ENCODE measurements at places on chromosomes 6 and 20.
A peak's percentile ranks its signal among the peaks of the same experiment; 100 is the strongest.

- DNase-seq = no peak
Measured at GRCh38 chr20:57705127-57705899, 4.5 kb downstream of the PMEPA1 start.

- no peak for DNase-seq
Measured at GRCh38 chr6:154604119-154604518, 93.6 kb upstream of the CNKSR3 start.

- no peak for DNase-seq
Measured at GRCh38 chr6:43776115-43776798, 6.2 kb downstream of the VEGFA start.

DNA sequence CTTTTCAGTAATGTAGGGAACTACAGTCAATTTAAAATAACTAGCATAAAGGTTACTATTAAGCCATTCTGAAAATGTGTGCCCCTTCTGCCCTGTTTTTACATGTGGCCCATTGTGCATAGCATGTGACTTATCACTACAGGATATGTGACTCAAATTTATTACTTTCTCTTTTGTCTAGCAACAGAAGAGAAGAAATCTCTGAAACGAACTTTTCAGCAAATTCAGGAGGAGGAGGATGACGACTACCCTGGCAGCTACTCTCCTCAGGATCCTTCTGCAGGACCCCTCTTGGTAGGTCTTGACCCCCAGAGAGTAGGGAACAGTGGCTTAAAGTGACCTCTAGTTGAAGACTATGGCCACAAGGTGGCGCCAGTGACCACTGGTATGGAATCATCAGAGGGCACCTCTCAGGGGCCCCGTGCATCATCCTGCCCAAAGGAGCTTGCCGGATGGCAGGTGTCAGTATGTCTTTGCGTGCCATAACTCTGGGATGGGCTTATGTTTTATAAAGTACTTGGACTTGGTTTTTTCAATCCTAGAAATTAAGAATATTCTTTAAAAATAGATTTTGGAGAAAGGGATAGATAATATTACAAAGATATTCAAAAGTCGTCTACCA lies 23.9 kb downstream of the RPRD1B start:
- peak; percentile 37 for DNase-seq

GRCh38 chr20:21083825-21084325 lies 22.3 kb downstream of the LINC00237 start:
- DNase-seq = no peak

- no peak for DNase-seq
Measured at GRCh38 chr6:156916130-156916801, 139.1 kb downstream of the ARID1B start.
